ENCODE measurements at places on chromosomes 7 and 10. TPM values are rescaled to one million over a fixed set of nuclear protein-coding genes. Genes with fewer than 3 reads are reported as not detected.

- DNase-seq = no peak
Observed at GRCh38 chr7:27132214-27132613, 1.7 kb upstream of the HOXA4 start.

GRCh38 chr10:106504536-106504935 is 660.0 kb downstream of the SORCS1 start:
- DNase-seq = no peak

GRCh38 chr7:157464971-157465886 is 128.4 kb downstream of the DNAJB6 start:
- no peak for DNase-seq

Gene NKX6-2
- total RNA-seq = not detected

Gene FAM237B
- not detected for total RNA-seq

DNA sequence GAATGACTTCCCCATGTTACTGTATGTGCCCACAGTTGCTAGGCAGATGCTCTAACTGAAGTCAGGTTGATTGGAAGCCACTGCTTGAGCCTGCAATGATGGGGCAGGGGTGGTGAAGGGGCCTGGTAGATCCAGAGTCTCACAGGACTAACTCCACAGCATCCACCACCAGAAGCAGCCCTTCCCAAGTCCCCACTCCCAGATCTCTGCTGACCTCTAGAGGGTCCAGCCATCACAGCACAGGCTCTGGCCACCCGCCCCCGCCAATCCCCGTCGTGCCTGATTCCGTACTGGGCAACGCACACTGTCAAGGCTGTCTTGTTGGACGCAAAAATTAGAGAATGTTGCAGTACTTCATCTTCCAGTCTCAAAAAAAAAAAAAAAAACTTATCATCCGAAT is 136.8 kb upstream of the PDE1C start:
- no peak for DNase-seq

GRCh38 chr10:59803714-59804113 is 50.5 kb upstream of the MRLN start:
- DNase-seq = no peak

DNA sequence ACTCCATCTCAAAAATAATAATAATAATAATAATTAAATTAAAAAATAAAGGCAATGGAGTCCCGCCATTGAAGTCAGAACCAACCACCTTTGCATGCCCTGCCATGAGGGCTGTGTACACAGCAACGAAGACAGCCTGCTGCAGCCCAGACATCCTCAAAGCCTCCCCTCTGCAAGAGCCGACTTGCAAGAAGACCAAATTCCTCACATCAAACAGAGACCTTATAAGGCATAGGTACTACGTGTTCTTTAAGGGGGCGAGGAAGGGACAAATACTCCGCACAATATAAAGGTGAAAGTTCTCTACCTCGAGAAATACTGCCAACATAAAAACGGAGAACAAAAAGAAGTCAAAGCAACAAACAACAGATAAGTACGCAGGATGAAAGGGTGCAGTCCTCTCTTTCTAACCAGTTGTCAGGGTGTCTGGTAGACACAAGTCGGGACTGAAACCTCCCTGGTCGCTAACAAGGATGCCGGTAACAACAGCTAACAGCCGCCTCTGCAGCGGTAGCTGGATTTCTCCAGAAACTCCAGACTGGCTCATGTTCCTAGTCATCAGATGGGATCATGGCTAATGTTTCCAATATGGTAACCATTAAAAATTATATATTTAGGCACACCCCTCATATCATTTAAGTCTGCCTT is 23.6 kb downstream of the FGFR2 start:
- DNase-seq = no peak

Gene CALHM3
- not detected for total RNA-seq

Gene PRPF18
- total RNA-seq = 31.2 TPM

GRCh38 chr10:133379152-133379800 is at the start of gene PAOX:
Gene PAOX, plus strand, starts transcription at chr10:133379262. Its CDS starts 55 bp downstream, at chr10:133379317.
- DNase-seq = peak; percentile 54

DNA sequence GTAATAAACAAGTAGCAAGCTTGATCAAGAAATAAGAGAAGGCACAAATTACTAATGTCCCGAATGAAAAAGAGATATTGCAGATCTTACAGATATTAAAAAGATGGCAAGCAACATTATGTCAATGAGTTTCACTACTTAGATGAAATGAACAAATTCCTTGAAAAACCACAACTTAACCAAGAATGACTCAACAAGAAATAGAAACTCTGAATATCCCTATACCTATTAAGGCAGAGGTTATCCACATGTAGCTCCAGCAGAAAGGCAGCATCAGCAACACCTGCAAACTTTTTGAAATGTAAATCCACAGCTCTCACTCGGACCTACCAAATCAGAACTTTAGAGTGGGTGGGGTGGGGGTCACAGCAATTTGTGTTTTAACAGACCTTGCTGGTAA is 33.6 kb downstream of the PDE1C start:
- no peak for DNase-seq

DNA sequence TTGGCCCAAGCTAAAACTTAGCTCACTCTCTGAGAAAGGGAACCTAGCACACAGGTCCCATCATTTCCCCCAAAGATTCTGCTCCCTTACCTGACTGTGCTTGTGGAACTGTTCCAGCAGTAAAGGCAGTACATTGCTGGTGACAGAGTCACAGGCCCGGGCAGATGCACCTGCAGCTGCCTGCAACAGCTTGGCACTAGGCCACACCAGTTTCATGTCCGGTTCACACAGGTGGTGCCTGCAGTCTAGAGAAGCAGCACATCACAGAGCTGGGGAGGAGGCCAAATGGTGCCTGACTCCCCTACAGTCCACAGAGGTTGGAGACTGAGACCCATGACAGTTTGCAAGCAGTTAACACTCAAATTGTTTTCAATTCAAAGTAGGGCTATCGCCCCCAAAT is 22.2 kb downstream of the ZDHHC16 start:
- DNase-seq = no peak

DNA sequence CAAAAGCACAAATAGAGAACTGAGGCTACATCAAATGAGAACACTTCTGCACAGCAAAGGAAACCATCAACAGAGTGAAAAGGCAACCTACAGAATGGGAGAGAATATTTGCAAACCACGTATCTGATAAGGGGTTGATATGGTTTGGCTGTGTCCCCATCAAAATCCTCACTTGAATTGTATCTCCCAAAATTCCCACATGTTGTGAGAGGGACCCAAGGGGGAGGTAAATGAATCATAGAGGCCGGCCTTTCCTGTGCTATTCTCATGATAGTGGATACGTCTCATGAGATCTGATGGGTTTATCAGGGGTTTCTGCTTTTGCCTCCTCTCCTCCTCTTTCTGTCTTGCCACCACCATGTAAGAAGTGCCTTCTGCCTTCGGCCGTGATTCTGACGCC is 120.6 kb upstream of the FRMD4A start:
- DNase-seq = no peak

- no peak for DNase-seq
Observed at GRCh38 chr10:132430231-132430743, 33.3 kb downstream of the PWWP2B start.

Gene HOXA2
- total RNA-seq = not detected

GRCh38 chr10:7085147-7085912 is 325.5 kb downstream of the SFMBT2 start:
- no peak for DNase-seq

DNA sequence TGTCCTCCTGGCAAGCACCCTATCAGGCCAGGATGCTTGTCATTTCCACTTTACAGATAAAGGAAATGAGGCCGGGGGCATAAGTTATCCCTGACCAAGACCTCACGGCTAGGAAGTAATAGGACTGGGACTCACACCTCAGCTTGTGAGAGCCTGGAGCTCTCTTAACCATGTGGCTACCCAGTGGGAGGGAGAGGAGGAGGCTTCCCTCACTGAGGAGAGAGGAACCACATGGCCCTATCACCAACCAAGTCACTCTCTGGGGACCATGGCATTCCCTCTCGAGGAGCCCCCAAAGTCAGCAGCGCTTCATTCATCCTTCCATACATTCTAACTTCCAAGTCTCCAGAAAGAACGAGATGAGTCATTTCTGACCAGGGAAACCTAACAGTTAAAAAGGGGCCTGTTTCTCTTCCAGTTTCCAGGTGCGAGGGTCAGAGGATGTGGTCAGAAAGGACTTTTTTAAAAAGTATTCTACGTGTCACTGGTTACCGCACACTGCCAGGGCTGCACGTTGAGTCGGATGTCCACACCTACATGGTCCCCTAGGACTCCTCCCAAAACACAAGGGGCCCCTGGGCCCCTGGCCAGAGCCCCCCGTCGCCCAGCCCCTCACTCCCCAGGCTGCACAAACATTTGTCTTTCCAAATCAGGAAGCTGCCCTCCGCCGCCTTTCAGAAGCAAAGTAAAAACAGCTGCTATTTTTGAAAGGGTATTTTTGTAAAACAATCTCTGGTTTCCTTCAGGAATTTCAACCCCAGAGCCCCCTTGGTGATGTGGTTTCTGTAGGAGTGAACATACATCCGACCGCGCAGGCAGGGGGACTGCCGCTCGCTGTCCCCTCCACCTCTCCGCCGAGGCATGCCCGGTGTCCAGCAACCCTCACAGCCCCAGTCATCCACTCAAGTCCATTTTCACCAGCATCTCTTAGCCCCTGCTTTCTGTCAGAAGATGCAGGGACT is 128.2 kb upstream of the CHST15 start:
- no peak for DNase-seq

Gene TMEM184A
- total RNA-seq = 0.12 TPM

DNA sequence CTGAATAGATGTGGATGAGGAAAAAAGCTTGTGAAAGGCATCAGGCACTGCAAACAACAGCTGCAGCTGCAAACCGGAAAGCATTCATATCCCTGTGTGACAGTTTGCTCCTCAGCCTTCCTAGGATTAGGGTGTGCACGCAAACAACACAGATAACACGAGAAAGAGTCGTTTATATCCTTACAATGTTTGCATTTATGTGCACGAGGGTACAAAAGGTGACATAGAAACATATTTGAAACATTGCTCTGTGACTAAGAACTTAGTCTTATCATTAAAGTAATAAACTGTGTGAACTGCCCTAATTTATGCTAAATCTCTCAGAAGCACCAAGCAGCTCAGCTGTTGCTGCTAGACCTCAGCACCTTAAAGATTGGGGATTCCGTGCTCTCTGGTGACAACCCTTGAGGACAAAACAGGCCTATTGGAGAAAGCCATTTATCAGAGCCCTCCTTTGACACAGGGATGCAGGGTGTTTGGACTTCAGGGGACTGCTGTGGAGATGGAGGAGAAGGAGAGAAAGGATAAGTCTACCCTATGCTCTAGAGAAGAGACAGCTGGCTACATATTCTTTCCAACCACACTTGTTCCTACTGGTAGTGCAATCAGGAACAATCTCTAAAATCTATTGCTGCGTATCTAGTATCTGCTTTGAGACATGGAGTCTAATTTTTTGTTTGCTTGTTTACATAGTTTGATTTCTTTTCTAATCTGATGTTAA is 176.2 kb downstream of the GNAT3 start:
- no peak for DNase-seq

DNA sequence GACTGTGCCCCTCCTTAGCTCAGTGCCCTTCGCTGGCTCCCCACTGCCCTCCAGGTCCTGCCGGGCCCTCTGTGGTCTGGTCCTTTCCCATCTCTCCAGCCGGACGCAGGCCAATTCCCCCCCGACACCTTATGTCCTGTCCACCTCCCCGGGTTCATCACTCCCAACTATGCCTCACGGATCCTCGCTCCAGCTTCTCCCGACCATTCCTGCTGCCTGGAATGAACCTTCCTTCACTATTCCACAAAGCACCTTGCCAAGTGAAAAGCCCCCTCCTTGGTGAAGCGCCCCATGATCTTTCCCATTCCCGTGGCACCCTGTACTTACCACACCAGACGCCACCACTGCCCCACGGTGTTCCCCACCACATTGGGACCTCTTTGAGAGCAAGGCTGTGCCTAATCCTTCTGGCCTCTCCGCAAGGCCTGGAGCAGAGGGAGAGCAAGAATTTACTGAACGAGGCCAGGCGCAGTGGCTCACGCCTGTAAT is 47.2 kb downstream of the TMEM270 start:
- no peak for DNase-seq

DNA sequence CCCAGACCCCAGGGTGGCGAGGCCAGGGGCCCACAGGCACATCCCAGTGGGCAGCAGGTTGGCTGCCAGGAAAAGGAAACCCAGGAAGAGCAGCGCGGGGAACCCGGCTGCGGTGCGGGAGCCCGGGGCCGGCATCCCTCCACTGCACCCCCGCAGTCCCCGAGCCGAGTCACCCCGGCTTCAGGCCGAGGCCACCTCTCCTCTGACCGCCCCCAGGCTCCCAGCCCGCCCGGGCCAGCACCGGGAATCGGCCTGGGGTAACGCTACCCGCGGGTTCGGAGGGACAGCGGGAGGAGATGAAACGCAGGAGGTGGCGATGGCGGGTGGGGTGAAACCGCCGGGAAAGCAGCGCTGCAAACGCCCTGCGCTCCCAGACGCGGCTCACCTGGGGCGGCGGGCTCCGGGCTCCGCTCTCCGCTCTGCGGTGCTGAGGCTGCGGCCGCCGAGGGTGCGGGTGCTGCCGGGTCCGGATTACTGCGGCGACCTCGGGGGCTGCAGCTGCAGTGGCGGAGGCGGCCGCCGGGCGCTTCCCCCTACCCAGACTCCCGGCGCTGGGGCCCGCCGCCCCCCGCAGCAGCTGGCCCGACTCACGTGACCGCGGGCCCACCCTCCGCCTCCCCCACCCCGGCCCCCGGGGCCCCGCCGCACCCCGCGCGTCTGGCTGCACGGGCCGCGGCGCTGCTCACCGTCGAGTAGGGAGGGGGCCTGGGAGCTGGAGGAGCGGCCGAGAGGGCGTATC is at the start of gene SCRN1:
Gene SCRN1 (minus strand): TSS at position 545 of the 739 bp plus-strand sequence. CDS start 20,734 bp downstream, outside the sequence.
- DNase-seq = no peak

GRCh38 chr10:99389729-99390480 is 40.5 kb downstream of the GOT1 start:
- DNase-seq = no peak

DNA sequence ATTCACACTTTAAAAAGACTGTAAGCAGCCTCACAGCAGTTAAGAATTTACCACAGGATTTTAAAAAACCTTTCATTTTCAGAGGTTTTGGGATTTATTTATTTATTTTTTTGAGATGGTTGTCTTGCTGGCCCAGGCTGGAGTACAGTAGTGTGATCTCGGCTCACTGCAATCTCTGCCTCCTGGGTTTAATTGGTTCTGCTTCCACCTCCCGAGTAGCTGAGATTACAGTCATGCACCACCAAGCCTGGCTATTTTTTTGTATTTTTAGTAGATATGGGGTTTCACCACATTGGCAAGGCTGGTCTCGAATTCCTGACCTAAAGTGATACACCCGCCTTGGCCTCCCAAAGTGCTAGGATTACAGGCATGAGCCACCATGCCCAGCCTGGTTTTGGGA is 19.1 kb downstream of the MINDY4 start:
- no peak for DNase-seq

Gene GPR15LG
- not detected for total RNA-seq

Gene CALML5
- not detected for total RNA-seq

All from activated naive CD4-positive, alpha-beta T cell treated with anti-CD3 and anti-CD28 coated beads, Interleukin-2, amount 50 U/mL, for 72 hours (primary cell).